ENCODE measurements at places on chromosomes 3 and 15. TPM values are rescaled to one million over a fixed set of nuclear protein-coding genes. Genes with fewer than 3 reads are reported as not detected.

NPAP1 gene
- 0.30 TPM for total RNA-seq

GRCh38 chr15:63203451-63204090 is 14.2 kb downstream of the RAB8B start:
- no peak for DNase-seq

GTPBP8 gene
- total RNA-seq, result 26.7 TPM

IL20RB gene
- total RNA-seq, result 2.0 TPM

MINAR1 gene
- 1.9 TPM for total RNA-seq

- DNase-seq, result no peak
Observed at GRCh38 chr3:117476572-117476971, 767.0 kb downstream of the TUSC7 start.

DNA sequence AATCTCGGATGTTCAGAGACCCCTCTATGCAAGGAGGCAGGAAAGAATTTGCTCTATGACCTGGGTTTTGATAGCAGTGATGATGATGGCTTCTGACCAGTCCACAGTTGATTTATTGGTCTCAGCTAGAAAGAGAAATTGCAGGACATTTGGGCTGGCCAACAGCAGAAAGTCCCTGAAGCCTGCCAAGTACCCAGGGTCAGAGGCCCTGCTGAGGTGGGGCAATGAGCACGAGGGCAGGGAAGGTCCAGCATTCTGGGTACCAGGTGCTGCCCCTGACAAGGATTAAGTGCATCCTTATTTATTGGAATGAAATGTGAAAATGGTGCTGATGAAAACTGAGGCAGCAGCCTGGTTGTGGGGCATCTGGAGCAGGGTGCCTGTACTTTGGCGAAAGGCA is 19.8 kb downstream of the C3orf62 start:
- no peak for DNase-seq
